ENCODE measurements at places on chromosomes 3 and 15.

- no peak for DNase-seq
Measured at GRCh38 chr15:29712149-29712885, 110.0 kb downstream of the TJP1 start.

- no peak for DNase-seq
Measured at GRCh38 chr3:52827866-52828376, 2.6 kb downstream of the ITIH4 start.

GRCh38 chr3:129469026-129469425 is 29.0 kb downstream of the IFT122 start:
- no peak for DNase-seq

GRCh38 chr3:141328286-141329166 is 39.8 kb upstream of the ZBTB38 start:
- no peak for DNase-seq

DNA sequence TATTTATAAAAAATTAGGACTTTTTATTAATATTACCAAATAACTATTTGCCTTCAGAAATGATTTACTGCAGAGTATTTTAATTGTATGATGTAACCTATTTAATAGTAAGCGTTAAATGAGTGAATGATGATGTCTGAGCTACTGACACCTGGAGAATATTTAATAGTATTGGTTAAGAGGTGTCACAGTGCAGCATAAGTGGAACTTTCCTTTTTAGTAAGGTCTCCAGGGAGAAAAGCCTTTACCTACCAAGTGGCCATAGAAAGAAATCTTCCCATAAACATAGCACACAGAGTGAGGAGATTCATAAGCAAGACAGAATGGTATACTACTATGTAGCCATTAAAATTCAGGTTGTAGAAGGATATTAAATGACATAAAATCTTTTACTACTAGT is 441.7 kb downstream of the TBL1XR1 start:
- no peak for DNase-seq

- DNase-seq = no peak
Measured at GRCh38 chr3:399647-400046, 203.1 kb downstream of the CHL1 start.

DNA sequence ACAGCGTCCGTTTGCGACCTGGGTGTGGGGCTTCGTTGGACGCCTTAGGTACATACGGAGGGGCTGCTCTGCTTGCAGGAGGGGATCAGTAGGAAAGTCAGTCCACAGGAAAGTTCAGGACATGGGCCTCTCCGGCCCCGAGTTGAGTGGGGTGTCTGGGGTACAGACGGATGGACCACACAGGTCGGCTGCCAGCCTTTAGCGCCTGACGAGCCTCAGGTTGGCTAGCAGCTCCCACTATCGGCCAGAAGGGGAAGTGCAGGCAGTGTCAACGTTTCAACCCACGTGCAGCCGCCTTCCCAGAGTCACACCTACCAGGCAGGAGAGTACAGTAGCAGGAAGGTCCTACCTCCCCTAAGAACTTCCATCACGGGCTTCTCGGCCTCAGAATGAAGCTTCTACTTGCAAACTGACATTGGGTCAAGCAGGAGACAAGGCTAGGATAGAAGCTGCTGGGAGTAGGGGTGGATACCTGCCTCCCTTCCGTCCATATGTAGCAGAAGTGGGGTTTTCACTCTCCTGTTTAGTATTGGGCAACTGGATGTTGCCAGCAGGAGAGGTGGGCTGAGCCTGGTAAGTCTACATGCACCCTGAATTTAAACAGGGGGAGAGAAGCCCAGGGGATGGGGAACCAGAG is 1.8 kb upstream of the SCN5A start:
- no peak for DNase-seq

DNA sequence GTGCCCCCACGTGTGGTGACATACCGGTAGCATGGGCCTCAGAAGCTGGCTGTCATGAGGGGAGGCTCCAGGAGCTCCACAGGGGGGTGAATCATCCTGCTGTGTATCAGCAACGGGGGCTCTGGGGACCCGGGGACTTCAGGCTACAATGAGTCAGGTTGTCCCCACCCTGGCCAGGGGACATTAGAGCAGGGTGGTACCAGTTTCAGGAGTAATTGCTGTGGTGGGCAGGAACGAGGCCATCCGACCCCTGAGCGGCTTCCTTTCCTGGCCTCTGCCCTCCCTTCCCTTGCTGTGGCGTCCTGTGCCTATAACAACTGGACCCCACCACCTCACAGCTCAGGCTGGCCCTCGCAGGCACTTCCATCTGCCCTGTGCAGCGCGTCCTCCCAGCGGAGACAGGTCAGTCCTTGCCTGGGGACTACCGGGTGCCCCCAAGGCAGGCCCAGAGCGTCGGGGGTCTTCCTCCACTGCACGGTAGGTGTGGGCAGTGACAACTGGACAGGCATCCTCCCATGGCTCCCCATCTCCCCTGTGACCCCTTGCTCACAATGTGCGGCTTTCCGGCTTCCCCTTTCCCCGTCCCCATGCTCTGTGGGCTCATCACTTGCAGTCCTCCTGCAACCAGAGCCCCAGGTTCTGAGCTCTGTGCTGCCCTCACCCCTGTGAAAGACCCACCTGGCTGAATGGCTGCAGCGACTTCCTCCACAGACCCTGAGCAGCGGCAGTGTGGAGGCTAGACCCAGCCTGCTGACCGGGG is 57.0 kb downstream of the KLF15 start:
- DNase-seq = no peak

- DNase-seq = no peak
Measured at GRCh38 chr15:83061680-83062079, 5.4 kb downstream of the BTBD1 start.

- DNase-seq = no peak
Measured at GRCh38 chr3:12501360-12502020, 17.2 kb downstream of the TSEN2 start.

All from substantia nigra (tissue), 51 donors.